NCI-H774 (cell line): ENCODE measurements at places on chromosomes 2 and 18.

- DNase-seq = peak; percentile 84
Measured at GRCh38 chr2:147679955-147680531, 164.8 kb upstream of the ACVR2A start.

DNA sequence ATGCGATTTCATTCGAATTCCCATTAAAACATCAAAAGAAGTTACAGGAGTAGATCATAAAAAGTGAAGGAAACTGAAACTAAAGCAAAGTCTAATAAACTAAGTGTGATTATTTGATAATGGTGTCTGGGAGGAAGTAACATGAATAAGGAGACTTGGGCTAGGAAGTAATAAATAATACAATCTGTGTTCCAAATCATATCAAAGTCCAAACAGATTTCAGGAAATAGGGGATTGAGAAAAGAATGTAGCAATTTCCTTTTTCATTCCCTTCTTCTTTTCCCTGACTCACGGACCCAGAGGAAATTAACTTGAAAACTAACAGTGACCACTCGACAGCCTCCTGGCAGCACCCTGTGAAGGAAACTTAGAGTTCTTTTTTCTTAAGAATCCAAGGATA, 758.4 kb upstream of the GCFC2 start:
- no peak for DNase-seq

DNA sequence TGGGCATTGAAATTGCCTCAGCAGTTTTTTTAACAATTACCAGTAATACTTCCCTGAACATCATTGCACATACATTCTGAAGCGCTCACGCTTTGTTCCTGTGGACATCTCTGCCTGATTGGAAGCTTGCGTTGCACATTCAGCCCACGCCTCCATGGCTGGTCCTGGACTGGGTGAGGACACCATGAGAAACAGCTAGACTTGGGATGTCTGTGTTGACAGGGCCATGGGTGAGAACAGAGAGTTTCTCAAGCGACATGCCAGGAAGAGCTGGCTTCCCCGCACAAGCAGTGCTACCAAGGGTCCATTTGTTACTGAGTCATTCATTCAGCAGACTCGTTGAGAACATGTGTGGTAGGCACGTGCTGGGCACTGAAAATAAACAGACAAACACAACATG, 166.3 kb downstream of the GBX2 start:
- no peak for DNase-seq

DNA sequence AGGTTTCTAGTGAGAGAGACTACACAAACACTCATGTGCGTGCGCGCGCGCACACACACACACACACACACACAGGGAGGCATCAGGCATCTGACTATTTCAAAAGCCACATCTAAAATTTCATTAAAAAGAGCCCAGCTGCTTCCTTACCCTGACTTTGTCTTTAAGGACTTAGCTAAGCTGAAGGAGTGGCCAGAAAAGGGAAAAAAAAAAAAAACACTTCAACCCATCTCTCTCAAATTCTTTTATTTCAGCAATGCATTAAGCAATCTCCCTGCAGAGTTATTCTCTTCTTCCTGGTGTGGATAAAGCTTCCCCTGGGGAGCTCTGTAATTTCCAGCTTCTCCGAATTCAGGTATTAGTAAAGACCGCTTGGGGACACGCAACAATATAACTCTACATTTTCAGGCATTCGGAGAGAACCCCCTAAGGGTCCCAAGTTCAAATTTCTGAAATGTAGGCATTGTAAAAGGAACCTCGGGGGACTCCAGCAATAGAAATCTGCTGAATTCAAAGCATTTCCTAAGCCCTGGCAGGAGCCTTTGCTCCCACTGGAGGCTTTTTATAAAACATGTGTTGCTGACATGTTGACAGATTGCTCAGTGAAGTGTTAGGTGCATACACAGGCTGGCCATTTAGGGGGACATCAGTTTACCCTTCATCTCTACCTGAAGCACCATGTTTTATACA, 67.0 kb downstream of the ZNF521 start:
- DNase-seq = no peak

DNA sequence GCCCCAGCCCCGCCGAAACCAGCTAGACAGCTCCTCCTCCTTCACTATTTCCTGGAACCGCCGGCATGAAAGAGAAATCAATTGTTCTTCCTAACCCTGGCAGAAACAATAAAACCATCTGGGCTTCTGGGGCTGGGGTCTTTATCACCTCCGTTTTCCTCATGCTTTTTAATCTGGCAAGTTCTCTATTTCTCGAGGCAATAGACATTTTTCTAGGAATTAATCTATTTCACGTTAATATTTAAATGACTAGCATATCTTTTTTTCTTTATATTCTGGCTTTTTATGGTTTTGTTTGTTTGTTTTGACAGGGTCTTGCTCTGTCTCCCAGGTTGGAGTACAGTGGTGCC, 1.4 kb upstream of the KIF1A start:
- DNase-seq = no peak

DNA sequence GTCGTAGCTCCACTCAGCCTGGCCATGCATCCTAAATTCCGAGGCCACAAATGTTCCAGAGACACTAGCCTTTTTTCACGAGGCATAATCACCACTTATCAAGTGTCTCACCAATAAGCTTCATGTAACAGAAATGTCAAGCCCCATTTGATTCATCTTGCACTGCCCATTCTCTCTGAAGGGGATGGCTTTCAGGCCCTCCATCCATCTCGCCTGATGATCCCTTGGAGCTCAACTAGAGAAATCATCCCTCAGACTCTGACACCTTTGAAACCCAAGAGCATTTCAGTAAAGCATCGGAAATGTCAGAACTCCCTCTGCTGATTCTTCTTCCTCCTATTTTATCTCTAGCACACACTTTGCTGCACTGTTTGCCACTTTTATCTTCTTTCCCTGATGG, 91.7 kb downstream of the DCC start:
- DNase-seq = no peak

GRCh38 chr18:51169731-51170130, 27.8 kb downstream of the MEX3C start:
- DNase-seq = no peak

GRCh38 chr2:237113026-237113795, 27.5 kb downstream of the COPS8 start:
- no peak for DNase-seq

GRCh38 chr2:124476291-124476690, 451.2 kb downstream of the CNTNAP5 start:
- DNase-seq = no peak

DNA sequence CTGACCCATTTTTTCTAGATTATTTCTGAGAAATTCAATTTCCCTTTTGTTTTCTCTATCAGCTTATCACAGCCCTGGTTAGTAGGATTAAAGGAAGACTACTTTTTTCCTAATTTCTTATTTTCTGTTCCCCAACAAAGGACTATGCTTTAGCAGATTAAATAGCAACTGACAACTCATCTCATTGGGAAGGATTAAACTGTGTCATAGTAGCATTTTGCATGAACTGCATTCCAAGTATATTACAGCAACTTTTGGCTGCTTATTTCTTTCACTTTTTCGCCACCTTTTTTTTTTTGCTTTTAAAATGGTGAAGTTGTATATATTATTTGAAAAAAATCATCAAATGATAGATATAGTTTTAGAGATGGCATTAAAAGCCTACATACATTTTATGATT, 570.3 kb downstream of the FBXO15 start:
- no peak for DNase-seq

GRCh38 chr2:85132397-85132796, 795 bp upstream of the TCF7L1 start:
- no peak for DNase-seq

DNA sequence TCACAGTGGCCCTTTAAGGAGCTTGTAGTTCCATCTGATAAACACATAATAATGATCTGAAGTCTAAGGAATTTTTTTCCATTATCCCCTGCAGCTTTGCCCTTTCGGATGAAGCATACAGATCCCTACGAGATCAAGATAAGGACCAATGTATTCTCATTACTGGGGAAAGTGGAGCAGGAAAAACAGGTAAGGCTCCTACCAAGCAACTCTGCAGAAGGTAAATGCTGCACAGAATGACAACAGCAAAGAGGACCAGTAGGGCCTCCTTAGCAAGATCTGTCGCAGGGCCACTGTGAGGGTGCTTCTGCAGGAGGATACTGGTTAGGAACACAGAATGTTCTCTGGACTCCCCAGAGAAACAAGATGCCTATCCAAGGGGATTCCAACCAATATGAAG, 84.6 kb downstream of the MYO1B start:
- DNase-seq = no peak

DNA sequence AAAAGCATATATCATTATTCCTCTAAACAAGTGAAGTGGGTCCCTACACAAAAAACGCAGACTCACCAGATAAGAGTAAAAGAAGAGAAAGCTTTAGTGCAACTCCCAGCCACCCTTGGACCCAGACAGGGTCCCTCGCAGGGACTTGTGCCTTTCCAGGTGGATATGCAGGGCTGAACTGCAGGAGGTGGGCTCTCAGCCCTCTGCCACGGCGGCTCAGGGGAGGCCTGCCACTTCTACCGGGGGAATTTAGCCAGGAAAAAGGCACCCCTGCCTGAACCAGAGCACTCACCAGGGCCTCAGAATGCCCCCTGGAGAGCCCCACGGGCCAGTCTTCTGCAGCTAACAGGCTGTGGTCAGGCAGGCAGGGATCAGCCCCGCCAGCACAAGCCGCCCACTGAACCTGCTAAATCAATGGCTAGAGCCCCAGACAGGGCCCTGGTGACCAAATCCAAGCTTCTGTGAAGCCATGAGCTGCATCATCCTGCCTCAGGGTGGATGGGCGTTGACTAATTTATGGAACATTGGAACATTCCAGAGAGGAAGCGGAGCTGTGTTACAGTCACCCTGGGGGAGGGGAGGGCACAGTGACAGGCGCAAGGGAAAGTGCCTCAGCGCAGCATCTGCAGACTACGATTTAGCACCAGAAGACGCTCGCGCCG, 209.3 kb downstream of the EIPR1 start:
- DNase-seq = no peak

- DNase-seq = no peak
Measured at GRCh38 chr2:99648906-99649789, 159.3 kb upstream of the REV1 start.

- peak; percentile 24 for DNase-seq
Measured at GRCh38 chr2:85713836-85714235, 19.7 kb downstream of the GNLY start.

DNA sequence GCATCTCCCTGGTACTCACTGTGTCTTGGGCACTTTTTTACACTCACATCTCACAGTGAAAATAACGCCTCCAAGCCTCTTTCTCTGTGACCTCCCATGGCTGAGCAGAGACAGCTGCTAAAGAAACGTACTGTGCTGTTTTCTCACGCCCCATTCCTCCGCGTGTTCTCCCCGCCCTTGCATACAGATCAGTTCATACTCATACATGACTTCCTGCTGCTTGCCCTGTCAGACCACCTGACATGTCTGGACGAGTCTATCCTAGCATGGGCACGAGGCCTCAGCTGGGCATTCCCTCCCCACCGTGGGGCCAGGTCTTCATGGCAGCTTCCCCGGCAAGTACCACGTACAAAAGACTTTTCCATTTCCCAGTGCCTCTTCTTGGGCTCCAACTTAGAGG, 21.2 kb upstream of the IL1A start:
- DNase-seq = no peak

- no peak for DNase-seq
Measured at GRCh38 chr2:132703396-132703795, 33.4 kb upstream of the LYPD1 start.

DNA sequence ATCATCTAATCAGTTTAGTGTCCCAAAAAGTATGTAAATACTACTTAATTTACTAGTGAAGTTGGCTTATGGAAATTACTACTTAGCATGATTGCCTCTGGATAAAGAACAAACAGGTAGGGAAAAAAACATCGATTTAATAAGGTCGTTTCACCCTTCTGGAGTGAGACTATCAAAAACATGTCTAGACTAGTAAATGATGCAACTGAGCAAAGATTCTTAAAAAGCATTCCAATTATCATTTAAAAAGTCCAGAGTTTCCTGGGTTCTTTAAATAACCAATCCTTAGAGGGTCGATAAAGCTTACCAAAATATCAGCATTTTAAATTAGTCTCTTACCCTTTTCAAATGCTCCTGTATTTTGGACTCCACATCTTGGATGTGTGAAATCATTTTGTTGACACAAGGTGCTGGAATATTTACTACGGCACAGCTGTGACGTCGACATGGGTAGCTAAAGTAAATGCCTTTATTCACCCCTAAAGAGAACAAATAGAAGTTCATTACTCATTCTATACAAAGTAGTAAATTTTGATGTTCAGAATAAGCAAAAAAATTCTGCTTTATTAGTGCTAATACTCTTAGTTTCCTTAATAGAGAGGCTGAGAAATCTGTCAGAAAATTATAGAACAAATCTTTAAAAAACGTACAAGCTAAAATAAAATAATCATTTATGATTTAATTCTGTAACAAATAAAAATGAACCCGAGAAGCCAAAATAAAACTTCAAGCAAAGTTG, 70.6 kb downstream of the CCDC178 start:
- peak; percentile 35 for DNase-seq

DNA sequence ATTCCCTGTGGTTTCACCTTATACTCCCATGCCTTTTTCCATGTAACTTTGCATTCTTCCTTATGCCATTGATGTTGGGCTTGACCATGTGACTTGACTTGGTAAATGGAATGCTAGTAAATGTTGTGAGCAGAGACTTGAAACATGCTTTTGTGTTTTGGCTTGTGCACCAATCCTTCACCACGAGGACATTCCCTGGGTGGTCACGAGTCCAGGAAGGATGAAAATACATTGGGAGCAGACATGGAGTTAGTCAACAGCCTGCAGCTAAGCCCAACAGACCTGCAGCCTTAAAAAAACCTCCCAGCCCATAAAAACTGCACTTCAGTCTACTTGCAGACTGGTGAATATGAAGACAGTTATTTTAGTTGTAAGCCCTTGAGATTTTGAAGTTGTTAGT, 116.5 kb upstream of the SPATS2L start:
- DNase-seq = no peak

GRCh38 chr2:113894156-113894743, 4.4 kb downstream of the ACTR3 start:
- DNase-seq = no peak

- DNase-seq = no peak
Measured at GRCh38 chr2:160224060-160224459, 24.0 kb upstream of the ITGB6 start.

DNA sequence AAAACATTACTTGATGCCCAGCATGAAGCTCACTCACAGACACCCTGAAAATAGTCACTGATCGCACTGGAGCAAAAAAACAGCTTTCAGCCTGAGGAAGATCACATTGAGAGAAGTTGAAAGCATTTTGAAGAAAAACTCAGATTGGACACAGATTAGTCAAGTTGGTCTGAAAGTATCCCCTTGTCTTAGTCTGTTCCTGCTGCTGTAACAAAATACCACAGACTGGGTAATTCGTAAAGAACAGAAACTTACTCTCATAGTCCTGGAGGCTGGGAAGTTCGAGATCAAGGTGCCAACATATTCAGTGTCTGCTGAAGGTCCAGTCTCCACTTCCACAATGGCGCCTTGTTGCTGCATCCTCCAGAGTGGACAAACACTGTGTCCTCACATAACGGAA, 14.2 kb upstream of the NDUFV2 start:
- no peak for DNase-seq

- no peak for DNase-seq
Measured at GRCh38 chr2:9258953-9259399, 52.4 kb downstream of the ASAP2 start.

DNA sequence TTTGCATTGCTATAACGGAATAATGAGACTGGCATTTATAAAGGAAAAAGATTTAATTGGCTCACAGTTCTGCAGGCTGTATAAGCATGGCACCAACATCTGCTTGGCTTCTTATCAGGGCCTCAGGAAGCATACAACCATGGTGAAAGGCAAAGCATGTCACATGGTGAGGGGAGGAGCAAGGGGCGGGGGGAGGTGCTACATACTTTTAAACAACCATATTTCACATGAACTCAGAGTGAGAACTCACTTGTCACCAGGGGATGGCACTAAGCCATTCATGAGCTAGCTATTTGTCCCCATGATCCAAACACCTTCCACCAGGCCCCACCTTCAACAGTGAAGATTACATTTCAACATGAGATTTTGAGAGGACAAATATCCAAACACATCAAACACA, 188.7 kb downstream of the MBD5 start:
- no peak for DNase-seq
